SJSA1 (cell line): ENCODE measurements at places on chromosomes 16 and 17. TPM values are rescaled to one million over a fixed set of nuclear protein-coding genes. Genes with fewer than 3 reads are reported as not detected.
A peak's percentile ranks its signal among the peaks of the same experiment; 100 is the strongest.

GRCh38 chr16:65213866-65214595 lies 92.2 kb upstream of the CDH11 start:
- DNase-seq: no peak

GRCh38 chr17:44207743-44208142 lies 8.1 kb upstream of the ATXN7L3 start:
- no peak for DNase-seq

- no peak for DNase-seq
Measured at GRCh38 chr17:61816538-61816937, 46.8 kb downstream of the BRIP1 start.

- DNase-seq: no peak
Measured at GRCh38 chr16:19344224-19344801, 58.8 kb downstream of the CLEC19A start.

GRCh38 chr16:89599451-89599858 lies 14.0 kb upstream of the DPEP1 start:
- DNase-seq: no peak

DNA sequence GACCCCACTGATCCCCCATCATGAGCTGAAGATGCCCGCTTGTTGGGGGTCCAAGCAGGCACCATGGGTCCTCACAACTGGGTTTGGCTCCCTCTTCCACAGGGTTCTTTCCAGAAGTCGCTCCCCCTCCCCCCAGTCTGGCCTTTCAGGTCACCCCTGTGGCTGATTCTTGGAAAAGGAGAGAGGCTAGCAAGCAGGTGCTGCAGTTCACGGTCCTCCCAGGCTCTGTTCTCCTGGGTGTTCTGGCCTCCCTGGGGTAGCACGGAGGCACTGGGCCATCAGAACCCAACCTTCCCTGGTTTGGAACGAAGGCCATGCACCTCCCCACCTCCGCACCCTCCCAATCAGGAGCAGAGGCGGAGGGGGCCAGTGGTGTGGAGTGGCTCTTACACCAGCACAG lies 18.9 kb downstream of the CACNA1G start:
- DNase-seq: no peak

GRCh38 chr16:12611916-12612597 lies 191.6 kb downstream of the CPPED1 start:
- no peak for DNase-seq

- DNase-seq: no peak
Measured at GRCh38 chr17:48513666-48514455, 16.9 kb downstream of the HOXB1 start.

DNA sequence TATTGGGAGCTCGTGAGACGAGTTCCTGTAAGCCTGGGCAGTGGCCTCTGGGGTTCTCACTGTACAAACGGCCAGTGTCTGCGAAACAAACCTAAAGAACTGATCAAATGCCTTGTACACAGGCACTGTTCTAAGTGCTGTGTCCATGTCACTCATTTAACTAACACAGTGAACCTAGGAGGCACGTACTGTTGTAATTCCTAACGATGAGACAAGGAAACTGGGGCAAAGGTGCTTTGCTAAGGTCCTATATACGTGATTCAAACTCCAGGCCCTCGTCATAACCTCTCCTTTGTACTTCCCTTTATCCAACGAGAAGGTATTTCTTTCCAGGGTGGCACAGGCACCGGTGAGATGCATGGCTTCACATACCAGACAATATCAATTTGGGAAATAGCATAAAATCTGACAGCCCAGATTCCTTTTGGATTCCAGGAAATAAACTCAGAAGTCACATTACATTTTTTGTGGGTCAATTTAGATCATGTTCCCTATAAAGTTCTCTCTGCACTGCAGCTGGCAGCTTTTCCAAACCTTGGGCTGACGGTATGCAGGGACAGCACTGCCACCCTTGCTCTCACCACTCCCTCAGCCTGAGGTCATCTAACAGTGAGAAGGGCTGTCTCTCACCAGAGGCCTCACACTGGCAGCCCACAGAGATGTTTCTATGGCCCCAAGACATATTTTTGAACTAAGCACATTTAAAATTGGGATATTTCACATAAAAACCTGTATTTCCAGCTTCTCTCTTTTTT lies 18.3 kb downstream of the GLYR1 start:
- DNase-seq: no peak

DNA sequence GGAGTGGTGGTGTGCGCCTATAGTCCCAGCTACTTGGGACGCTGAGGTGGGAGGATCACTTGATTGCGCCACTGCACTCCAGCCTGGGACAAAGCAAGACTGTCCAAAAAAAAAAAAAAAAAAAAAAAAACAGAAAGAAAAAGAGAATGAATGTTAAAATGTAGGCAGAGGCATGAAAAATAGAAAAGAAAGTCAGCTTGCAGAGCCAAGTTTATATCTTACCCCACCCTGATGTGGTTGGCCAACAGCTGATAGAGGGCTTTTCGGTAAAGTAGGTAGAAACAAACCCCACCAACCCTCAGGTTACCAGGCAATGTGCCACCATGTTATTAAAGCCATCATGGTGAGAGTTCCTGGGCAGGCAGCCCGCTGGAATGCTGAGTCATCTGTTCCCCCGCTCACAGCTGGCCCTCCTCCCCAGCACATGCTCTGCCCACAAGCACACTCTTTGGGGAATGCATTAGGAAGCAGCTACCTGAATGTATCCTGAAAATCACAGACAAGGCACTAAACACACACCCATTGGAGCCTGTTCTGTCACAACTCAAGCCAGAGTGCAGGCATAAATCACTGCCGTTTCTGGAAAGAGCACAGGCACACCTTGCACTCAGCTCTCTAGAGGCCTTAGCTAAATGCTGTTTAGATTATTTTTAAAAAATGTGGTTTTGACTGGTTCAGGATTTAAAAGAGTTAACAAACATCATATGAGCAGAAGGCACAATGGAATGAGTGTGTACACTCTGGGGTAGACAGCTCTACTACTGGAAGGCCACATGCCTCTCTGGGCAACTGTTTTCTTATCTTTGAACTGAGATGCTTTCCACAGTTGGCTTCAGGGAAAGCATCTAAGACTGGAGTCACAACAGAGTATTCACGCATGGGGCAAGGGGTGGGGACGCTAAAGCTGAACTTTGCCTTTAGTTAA lies 128.5 kb downstream of the PARN start:
- DNase-seq: peak; percentile 86

The GGT6 gene
- total RNA-seq: not detected in 2 replicates

The MMP15 gene
- total RNA-seq: 1.2 and 1.9 TPM in 2 replicates

The PLLP gene
- total RNA-seq: not detected in 2 replicates

The TNP2 gene
- total RNA-seq: 0.31 TPM in 1 of 2 replicates, not detected in the other

The SMURF2 gene
- 57.3 and 101 TPM in 2 replicates for total RNA-seq

The DPEP2 gene
- 0.18 TPM in 1 of 2 replicates, not detected in the other for total RNA-seq

The HS3ST3A1 gene
- 12.9 and 16.8 TPM in 2 replicates for total RNA-seq
